Thyroid gland (tissue), 4 donors: ENCODE measurements at places on chromosomes 5 and 9. TPM values are rescaled to one million over a fixed set of nuclear protein-coding genes. Genes with fewer than 3 reads are reported as not detected.

Gene C5orf52
- not detected for total RNA-seq

Gene FOXD4L5
- total RNA-seq: not detected

Gene MLANA
- total RNA-seq: not detected

Gene PCDHA8
- total RNA-seq: 0.33 TPM

Gene IL3
- total RNA-seq: not detected

Gene LPAR1
- 64.4 TPM for total RNA-seq

Gene PCDHB12
- total RNA-seq: 3.6 TPM

Gene ADAMTSL2
- 9.2 TPM for total RNA-seq

Gene PCDHGC4
- total RNA-seq: 10.7 TPM

Gene NUTM2G
- not detected for total RNA-seq

Gene SPACA9
- 18.5 TPM for total RNA-seq

Gene GABRA1
- total RNA-seq: not detected

Gene HAVCR2
- total RNA-seq: 7.3 TPM

Gene TSSK1B
- not detected for total RNA-seq

- peak; percentile 96 for DNase-seq
Measured at GRCh38 chr9:38417003-38417945, 7.0 kb downstream of the IGFBPL1 start.

DNA sequence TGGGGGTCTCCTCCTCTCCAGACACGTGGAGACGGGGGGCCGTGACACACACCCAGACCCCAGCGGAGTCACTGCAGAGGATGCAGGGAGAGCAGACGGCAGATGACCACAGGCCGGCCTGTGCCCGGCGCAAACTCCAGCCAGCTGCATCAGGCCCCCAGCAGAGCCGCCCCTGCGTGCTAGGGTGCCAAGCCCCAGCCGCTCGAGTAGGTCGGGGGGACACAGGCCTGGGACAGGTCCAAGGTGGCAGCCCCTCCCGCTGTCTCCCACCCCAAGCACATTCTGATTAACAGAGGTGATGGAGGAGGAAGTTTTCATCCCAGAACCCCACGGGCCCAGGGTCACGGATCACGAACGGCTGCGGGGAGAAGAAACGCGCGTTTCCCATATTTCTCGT lies 14.4 kb downstream of the NACC2 start:
- DNase-seq: no peak

DNA sequence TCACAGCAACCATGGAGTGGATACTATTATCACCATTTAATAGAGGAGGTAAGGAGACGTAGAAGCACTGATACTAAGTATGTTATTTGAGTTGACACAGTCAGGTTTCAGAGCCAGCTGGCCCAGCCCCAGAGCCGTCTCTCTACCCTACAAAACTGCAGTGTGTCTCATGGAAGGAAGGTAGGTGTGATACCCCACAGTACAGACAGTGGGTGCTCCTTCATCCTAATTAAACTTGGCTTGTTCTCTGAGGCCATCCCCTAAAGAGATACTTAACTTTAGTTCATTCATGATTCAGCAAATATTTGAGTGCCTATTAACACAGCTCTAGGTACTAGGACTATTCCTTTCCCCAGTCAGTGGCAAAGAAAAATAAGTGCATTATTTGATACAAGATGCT lies 22.6 kb downstream of the PIP5K1B start:
- no peak for DNase-seq

DNA sequence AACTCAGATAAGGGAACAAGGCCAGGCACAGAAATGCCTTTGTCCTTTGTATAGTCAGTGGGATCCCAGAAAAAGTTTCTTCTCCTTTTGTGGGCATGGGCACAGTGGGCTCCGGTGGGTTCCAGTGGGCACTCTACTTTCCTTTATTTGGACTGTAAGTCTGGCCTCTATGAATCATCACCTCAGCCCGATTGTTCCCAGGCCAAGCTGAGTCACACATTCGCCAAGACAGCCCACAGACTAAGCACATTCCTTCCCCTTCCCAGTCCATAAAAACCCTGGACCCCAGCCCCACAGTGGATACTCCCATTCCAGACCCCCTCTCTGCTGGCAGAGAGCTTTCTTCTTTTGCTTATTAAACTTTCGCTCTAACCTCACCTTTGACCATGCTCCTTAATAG lies 165.0 kb downstream of the FBXL17 start:
- DNase-seq: no peak

DNA sequence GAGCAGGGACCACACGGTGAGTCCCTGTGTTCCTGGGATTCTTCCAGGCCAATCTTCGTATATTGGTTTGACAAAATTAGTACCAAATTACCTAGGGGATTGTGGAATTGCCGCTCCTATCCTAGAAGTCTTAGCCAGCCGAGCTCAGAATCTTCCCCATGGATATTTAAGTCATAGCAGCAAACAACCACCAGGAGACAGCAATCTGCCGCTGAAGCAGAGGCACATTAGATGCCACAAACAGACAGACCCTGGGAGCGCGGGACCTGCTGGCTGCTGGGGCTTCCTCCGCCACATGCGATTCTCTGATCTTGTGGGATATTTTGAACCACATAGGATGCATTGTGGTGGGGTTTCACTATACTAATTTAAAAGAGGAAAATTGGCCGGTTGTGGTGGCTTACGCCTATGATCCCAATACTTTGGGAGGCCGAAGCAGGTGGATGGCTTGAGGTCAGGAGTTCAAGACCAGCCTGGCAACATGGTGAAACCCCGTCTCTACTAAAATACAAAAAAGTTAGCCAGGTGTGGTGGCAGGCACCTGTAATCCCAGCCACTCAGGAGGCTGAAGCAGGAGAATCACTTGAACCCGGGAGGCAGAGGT lies 31.7 kb upstream of the ZBTB43 start:
- DNase-seq: no peak

GRCh38 chr9:94286116-94286515 lies 27.0 kb downstream of the ZNF169 start:
- DNase-seq: no peak

DNA sequence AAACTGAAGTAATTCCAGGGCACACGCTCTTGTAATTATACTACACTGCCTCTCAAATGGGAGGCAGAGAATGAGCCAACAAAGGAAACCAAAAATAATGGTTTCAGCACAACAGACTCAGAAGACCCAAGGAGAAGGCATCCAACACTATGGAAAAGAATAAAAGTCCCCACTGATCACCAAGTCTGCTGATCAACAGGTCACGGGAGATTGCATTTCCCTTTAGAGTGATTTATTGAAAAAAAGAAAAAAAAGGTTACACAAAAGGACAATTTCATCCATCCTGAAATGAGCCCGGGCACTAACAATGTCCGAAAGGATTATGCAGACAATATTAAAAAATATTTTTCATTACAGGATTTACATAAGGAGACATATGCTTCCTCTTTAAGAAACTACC lies 28.8 kb downstream of the MYO10 start:
- no peak for DNase-seq

DNA sequence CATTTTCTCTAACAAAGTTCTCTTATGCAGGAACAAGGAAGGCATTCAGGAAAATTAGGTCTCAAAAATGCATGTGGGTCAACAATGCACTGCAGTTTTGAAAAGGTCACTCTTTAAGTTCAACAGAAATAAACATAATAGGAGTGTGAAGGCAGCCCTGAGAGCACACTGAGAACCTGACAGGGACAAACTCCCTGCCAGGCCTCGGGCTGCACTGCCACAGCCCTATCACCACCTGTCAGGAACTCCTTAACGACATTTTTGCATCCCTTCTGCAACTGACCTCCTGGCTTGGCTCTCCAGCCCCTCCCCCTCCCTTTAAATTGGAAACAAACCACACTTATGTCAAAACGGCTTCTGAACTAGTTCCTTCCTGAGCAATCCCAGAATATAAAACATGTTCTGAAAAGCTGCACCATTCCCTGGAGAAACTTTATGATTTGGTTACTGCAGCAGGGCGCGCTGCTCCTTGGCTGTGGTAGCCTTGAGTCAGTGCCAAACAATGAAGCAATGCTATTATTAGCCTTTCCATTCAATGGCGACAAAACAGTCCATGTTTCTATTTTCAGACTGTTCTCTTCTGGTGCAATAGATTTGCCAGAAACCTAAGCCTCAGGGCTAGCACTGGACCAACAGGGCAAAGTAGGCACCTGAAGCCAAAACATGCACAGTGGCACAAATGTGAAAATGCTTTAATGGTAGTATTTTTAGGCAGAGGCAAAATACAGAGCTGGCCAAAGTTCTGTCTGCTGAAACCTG lies 160.1 kb upstream of the ZNF608 start:
- DNase-seq: peak; percentile 37

DNA sequence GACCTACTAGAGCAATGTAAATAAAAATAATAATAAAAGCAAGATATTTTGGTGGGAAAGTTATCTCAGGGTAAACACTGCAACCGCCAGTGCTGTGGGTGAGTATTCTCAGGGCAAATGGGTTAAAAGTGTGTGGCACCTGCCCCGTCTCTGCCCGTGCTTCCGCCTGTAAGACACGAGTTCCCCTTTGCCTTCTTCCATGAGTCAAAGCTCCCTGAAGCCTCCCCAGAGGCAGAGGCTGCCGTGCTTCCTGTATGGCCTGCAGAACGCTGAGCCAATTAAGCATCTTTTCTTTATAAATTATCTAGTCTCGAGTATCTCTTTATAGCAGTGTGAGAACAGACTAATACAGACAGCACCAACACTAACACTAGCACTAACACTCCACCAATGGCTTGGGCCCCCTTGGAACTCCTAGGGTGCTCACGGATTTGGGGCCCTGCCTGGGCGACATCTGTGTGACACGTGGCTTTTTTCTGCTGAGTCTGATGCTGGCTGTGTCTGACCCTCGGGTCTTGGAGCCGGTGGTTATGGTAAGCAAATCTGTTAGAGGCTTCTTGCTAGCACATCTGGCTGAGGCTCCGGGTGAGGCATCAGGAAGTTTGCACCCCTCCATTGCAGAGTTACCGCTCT lies 10.6 kb downstream of the PLEKHG4B start:
- DNase-seq: no peak

GRCh38 chr9:13832446-13832845 lies 481.5 kb downstream of the NFIB start:
- no peak for DNase-seq

GRCh38 chr5:76638479-76638878 lies 15.3 kb upstream of the F2RL2 start:
- DNase-seq: no peak

- no peak for DNase-seq
Measured at GRCh38 chr9:132919614-132920268, 24.7 kb downstream of the TSC1 start.

DNA sequence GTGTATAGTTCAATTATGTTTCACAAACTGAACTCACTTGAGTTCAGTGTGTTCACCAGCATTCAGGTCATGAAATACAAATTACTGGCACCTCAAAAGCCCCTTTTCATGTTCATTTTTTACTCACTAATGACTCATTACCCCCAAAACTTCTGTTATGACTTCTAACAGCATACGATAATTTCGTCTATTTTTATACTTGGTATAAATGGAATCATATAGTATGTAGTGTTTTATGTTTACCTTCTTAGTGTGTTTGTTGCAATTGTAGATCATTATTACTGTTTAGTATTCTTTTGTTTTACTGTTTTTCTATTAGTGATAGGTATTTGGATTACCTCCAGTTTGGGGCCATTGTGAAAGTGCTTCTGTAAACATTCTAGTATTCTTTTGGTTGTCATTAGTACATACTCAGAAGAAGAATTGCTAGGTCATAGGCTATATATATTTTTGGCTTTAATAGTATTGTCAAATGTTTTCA lies 33.4 kb downstream of the DDX4 start:
- DNase-seq: no peak

DNA sequence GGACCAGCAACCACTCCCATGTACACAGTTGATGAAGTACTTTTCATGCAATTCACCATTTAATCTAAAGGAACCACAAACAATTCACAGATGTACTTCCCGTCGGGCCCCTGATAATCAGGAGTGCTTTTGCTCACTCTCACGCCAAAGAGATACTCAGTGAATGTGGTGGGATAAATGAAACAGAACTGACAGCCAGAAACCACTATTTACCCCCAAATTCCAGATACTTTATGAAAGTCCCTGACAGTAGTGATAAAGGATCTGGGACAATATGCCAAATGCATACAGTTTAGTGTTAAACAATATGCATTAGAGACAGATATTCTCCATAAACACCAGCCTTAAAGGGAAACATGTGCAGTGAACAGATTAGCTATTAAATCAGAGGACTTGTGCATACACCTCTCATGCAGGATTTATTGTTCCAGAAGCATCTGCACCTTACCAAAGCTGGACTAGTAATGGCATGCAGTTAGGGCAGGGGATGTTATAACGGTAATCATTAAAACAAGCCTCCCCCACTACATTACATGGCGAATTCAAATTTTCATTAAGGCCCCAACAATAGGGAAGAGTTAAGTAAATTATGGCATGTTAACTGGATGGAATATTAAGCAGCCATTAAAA lies 74.0 kb upstream of the SLC25A51 start:
- no peak for DNase-seq

DNA sequence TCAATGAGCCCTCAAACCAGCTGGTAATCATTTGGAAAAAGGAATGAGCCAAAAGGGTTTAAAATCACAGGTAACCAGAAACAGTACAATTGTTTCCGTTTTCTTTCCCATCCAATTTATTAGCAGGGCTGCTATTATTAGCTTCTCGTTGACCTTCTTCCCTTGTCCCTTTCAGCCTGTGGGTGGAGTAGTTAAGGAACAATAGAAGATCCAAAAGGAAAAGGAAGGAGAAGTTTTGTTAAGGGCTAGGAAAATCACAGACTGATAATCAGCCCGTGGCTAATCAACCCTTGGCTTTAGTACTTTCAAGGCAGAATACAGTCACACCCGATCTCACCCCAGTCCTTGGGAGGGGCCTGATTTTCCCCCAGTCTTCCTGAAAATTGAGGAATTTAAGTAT lies 38.4 kb downstream of the TMEM252 start:
- DNase-seq: no peak

GRCh38 chr5:10471677-10472076 lies 30.0 kb downstream of the ROPN1L start:
- no peak for DNase-seq

DNA sequence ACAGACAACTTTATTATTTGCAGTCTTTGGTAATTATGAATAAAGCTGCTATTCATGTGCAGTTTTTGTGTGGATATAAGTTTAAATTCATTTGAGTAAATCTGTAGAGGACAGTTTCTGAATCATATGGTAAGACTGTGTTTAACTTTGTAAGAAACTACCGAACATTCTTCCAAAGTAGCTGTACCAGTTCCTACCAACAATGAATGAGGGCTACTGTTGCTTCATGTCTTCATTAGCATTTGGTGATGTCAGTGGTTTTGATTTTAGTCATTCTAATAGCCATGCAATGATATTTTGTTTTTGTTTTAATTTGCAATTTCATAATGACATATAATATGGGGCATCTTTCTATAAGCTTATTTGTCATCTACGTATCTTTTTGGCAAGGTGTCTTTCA lies 501.3 kb upstream of the RORB start:
- DNase-seq: no peak

- no peak for DNase-seq
Measured at GRCh38 chr9:6489099-6489498, 76.1 kb downstream of the UHRF2 start.

GRCh38 chr5:19885040-19885824 lies 102.8 kb downstream of the CDH18 start:
- DNase-seq: no peak

- no peak for DNase-seq
Measured at GRCh38 chr9:125258832-125259534, 2.6 kb upstream of the GAPVD1 start.

- peak; percentile 18 for DNase-seq
Measured at GRCh38 chr9:35910613-35911359, 1.5 kb downstream of the SPAAR start.

GRCh38 chr9:35367451-35367850 lies 122.5 kb upstream of the RUSC2 start:
- DNase-seq: no peak
